ENCODE measurements at places on chromosomes 1 and 21.

DNA sequence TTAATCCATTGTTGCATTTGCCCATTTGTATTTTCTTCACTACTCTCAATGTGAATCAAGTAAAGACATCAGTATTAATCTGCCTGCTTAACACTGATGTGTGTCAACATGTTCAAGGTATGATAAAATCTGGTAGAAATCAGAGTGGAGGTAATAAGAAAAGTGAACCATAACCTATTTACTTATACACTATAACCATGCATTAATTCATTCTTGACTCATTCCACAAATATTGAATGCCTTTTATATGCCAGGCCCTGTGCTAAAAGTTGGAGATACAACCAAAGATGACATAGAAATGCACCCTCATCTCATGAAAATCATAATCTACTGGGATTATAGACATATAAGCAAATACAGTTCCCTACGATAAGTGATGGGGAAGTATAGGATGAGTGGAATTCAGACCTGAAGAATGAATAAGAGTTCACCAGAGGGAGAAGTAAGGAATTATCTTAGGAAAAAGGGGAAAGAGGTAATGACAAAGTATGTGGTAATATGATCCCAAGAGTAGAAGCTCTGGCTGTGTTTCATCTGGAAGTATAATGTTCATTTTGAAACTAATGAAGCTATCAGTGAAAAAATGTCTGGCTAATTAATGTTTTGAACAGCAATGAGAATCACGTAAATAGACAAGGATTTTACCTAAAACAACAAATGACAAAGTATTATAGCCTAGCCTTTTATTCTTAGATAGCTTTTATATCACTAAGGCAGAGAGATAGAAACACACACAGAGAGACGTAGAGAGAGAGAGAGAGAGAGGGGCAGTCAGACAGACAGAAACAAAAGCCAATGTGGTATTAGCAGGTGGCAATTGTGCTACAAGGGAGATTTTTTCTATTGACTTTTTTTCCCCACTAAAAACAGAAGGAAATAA is 7.0 kb upstream of the RWDD3 start:
- DNase-seq = no peak

DNA sequence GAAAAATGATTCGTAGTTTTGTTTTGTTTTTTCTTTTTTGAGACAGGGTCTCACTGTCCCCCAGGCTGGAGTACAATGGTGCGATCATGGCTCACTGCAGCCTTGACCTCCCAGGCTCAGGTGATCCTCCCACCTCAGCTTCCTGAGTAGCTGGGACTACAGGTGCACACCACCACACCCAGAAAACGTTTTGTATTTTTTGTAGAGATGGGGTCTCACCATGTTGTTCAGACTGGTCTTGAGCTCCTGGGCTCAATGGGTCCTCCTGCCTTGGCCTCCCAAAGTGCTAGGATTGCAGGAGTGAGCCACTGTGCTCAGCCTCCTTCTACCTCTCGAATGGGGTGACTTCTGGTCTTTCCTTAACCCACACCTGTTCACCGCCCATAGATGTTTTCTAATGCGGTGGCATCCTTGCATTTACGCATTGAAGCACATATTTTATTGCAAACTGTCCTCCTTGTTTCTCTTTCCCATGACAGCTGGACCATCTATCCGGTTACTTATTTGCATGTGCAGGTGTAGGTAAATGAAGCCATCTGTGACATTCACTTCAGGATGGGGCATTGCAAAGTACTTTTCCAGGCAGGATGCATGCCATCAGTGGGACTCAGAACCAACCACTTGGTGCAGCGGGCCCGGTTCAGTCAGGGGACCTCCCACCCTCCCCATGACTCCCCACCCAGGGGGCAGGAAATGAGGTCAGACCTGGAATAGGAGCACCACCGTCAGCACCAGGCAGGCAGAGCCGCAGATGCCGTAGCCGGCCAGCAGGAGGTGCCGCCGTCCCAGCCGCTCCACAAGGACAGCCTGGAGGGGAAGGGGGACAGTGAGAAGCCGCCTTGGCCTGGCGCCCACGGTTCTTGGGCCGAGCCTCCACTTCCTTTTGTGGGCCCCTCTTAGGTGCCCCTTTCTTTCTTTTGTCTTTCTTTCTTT is 16.5 kb downstream of the SLC2A7 start:
- DNase-seq = no peak

DNA sequence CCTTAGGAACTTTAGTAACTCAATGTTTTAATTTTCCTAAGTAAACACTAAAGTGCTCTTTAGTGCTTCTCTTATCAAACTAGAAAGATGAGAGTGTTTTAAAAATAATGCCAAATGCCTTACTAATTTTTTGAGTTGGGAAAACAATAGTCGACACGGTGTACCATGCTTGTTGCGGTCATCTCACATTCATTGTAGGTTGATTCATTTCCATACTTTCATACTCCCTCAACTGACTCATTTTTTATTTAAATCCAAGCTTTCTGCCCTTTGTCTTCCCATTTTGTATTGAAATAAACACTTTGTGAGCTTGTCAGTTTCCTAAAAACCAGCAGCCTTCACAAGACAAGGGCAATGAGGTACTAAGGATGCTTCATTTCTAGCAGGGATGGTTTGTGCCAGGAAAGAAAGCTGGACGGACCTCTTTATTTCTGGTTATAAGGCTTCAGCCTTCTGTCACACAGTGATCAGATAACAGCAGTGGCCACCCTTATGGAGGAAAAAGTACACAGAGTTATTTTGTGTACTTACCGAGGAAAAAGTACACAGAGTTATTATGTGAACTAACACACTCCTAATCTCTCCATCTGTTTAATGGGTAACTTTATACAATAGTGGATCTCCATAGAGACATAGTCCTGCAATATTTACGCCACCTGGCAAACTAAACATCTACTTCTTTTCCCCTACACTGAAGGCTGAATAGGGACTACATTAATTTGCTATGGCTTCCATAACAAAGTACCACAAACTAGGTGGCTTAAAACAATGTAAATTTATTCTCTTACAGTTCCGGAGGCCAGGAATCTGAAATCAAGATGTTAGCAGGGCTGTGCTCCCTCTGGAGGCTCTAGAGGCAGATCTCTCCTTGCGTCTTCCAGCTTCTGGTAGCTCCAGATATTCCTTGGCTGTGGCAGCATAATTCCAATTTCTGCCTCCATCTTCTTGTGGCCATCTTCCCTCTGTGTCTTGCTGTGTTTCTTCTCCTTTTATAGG is 13.0 kb upstream of the CCDC190 start:
- no peak for DNase-seq

DNA sequence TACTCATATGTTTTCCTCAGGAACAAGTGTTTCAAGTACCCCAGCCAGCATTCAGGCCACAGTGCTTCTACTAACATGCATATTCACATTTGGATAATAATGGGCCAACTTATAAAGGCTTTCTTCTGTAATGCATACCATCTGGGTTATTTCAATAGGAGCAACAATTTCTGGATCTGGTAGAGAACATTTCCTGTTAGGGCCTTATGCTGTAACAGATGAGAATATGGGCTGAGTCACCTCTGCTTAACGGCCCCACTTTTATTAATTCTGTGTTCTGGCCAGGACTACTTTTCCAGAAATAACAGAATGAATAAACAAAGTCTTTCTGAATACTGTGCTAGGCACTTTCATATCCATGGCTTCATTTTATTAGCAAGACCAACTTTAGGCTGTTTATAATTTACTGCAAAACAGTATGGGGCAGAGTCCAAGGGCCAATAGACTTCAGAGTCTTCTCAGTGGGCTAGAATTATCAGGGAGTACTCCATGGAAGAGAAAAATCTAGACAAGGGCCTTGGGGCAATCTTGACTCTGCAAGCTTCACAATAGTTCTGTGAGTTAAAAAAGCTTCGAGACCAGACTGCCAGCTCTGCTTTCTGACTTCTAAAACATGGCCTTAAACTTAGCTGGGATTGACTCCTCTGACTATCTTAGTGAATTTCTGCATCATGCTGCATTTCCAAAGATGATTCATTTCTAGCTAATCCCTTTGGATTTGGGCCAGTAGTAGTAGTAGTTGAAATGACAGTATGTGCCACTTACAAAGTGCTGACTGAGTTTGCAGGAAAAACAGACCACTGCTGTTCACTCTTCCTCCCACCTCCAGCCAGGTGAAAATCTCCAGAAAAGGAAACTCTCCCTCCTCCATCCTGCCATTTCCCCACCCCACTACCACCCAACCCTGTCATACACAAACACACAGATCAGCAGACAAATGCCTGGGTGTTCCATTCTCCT is 8.2 kb upstream of the SSX2IP start:
- peak; percentile 69 for DNase-seq

DNA sequence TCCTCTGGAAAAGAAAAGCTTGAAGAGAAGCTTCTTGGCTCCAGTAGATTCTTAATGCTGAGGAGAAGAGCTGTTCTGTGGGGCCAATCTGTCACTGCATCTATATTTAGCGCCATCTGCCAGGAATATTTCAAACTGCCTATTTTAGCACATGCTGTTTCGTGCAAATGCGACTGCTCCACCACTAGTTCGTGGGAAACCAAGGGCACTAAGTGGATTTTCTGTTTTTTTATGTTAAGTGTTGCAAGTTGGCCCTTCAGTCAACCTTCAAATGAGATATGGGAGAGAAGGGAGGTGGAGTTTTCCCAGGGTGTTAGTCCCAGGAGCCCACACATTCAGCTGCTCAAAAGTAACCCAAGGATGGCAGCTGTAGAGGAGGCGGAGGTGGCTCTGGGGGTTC is 91.9 kb downstream of the TSEN15 start:
- DNase-seq = no peak

GRCh38 chr1:116677474-116678062 is 10.0 kb upstream of the IGSF3 start:
- DNase-seq = no peak

- no peak for DNase-seq
Measured at GRCh38 chr1:209742409-209743144, 13.3 kb upstream of the TRAF3IP3 start.

DNA sequence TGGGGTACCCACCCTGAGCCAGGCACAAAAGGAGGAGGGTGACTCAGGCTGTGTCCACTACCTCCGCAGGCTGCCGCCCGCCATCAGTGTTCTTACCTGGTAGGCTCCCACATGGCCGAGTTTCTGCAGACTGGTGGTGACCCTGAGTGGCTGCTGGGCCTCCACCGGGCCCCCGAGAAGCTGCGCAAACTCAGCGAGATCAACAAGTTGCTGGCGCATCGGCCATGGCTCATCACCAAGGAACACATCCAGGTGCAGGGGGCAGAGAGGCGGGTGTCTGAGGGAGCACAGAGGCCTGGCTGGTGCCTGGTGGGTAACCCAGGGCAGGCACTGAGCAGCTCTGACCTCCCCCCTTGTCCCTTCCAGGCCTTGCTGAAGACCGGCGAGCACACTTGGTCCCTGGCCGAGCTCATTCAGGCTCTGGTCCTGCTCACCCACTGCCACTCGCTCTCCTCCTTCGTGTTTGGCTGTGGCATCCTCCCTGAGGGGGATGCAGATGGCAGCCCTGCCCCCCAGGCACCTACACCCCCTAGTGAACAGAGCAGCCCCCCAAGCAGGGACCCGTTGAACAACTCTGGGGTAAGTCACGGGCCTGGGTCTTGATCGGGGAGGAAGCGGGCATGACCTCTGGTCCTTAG is 13.0 kb downstream of the SESN2 start:
- no peak for DNase-seq

- DNase-seq = no peak
Measured at GRCh38 chr1:156726549-156727226, 1.6 kb upstream of the METTL25B start.

DNA sequence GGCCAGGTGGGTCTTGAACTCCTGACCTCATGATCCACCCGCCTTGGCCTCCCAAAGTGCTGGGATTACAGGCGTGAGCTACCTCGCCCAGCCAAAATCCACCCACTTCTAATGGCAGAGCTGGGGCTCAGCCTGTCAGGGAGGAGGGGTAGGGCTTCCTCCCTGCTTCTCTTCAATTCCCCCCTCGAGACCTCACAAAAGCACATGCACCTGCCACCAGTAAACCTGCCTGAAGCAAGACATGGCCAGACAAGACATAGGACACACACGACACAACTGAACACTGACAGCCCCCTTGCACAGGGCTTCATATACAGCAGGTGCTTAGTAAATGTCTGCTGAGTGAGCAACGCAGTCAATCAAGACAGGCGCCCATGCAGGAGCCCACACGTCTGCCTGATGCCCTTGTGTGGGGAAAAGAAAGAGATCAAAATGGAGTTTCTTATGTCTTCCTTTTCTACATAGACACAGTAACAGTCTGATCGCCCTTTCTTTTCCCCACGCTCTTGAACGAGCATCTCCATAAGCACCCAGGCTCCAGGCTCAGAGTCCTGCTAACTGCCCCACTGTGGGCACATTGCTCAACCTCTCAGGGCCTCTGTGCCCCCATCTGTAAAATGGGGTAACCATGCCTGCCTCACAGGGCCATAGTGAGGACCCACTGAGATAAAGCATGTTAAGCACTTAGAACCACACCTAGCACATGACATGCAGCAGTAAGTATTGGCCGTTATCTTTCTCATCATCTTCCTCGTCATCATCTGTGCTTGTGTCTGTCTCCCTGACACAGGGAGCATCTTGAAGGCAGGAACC is 8.8 kb downstream of the SDC3 start:
- no peak for DNase-seq

DNA sequence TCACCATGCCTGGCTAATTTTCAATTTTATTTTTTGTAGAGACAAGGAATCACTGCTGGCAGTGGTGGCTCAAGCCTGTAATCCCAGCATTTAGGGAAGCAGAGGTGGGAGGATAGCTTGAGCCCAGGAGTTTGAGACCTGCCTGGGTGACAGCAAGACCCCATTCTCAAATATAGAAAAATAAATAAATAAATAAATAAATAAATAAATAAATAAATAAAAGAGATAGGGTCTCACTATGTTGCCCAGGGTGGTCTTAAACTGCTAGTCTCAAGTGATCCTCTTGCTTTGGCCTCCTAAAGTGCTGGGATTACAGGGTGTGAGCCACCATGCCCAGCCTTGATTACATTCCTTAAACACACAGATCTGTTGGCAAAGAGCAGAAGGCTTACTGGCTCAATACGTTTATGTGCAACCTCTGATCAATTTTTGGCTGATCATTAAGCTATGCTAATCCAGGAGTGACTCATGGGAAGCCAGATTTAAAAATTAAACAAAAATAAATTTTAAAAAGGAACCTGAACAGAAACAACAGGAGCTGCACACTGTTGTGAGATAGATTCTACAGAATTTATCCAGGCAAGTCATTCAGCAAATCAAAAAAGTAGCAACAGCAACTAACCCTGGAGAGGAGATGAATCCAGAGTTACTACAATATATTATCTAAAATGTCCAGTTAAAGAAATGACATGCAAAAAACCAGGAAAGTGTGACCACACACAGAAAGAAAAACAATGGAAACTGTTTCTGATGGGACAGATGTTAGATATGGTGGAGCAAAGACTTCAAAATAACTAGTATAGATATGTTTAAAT is 79.4 kb downstream of the RPE65 start:
- DNase-seq = no peak

- no peak for DNase-seq
Measured at GRCh38 chr1:212247179-212247721, 38.0 kb upstream of the PPP2R5A start.
